ENCODE measurements at places on chromosomes 3 and 15.

GRCh38 chr3:129532261-129532660, 3.8 kb downstream of the RHO start:
- no peak for DNase-seq

DNA sequence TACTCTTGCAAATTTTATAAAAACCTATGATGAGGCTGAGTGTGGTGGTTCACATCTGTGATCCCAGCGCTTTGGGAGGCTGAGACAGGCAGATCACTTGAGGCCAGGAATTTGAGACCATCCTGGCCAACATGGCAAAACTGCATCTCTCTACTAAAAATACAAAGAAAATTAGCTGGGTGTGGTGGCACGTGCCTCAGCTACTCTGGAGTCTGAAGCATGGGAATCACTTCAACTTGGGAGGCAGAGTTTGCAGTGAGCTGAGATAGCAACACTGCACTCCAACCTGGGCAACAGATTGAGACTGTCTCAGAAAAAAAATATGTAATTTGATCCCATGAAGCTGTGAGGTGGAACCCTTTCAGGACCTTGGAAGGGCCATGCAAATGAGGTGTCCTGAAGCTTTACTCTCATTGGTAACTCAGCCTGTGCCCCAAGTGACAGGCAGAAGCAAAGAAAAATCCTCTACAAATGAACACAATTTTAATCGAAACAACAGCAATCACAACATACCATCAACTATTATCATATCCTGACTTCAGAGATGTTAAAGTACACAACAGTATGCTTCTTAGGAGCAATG, 84.6 kb upstream of the CDV3 start:
- no peak for DNase-seq

DNA sequence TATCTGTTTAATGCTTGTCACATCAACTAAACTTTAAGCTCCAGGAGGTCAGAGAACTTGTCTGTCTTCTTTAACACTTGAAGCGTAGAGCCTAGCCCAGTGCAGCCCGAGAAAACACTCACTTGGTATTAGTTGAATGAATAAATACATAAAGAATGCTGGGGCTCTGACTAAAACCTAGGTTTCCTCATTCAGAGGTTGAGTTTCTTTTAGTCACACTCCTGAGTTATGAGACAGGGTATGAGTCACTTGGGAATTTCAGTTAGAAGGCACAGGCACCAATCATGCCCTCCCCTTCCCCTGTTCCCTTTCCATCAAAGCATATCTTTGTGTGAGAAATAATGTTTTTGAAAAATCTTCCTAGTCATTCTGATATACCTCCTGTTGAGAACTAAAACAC, 589.8 kb upstream of the DPPA4 start:
- DNase-seq: no peak

DNA sequence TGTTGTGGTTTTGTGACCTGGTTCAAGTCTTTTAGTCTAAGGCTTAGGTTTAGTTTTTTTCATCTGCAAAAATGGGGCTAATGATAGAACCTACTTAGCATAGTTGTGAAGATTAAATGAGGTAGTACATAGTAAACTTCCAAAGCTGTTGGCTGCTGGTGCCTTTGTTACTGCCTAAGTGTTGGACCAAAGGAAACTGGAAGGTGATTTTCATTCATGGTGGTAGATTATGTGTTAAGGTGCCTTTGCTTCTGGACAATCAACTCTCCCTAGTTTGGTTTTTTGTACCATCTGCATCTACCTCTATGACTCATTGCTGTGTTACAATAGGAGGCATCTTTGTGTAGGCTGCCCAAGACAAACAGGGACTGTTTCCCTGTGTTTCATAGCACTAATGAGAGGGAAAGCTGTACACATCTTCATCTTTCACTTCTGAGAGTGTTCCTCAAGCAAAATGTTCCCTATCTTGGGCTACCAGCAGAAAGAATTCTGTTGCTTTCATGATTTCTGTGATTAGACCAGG, 3.2 kb downstream of the MAP2K1 start:
- no peak for DNase-seq

DNA sequence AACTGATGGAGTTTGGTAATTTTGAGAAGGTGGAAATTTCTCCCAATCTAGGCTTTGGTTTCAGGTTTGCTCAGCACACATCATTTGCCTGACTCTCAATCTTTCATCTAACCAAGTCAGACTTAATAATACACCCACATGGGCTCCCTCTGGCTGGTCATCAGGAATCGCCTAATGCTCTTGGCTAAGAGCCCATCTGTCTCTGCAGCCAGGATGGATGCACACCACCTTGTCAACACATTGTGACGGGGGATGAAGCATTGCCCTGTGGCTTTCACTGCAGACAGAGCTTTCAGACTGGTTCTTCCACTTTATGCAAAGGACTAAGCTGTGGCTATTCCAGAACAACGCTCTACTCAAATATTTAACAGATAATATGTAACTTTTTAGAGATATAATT, 3.0 kb upstream of the HDGFL3 start:
- DNase-seq: no peak

DNA sequence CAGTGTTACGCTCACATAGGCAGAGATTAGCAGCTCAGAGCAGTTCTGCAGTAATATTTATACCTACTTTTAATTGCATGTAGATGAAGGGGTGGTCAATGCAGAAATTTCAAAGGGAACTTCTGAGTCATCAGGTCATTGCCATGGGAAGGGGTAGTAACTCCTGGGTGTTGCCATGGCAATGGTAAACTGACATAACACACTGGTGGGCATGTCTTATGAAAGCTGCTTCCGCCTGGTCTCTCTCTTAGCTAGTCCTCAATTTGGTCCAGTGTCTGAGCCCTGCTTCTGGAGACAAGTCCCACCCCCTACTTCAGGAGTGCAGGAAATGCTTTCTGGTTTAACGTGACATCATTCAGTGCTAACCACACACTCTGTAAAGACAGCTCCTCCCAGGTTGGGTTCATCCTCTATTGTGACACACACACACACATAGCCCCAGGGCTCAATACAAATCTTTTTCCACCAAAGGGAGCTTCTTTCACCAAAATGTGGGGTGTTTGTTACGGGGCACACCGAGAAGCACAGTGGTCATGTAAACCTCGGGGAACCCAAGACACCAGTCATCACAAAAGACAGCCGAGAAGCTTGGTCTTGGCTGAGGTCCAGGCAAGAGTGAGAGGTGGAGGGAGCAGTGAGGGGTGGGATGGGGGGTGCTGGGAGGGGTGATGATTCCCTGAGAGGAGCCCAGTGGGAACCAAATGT, 74.5 kb downstream of the TLE3 start:
- peak; percentile 65 for DNase-seq

GRCh38 chr15:69253156-69253555, 45.6 kb upstream of the PAQR5 start:
- no peak for DNase-seq

DNA sequence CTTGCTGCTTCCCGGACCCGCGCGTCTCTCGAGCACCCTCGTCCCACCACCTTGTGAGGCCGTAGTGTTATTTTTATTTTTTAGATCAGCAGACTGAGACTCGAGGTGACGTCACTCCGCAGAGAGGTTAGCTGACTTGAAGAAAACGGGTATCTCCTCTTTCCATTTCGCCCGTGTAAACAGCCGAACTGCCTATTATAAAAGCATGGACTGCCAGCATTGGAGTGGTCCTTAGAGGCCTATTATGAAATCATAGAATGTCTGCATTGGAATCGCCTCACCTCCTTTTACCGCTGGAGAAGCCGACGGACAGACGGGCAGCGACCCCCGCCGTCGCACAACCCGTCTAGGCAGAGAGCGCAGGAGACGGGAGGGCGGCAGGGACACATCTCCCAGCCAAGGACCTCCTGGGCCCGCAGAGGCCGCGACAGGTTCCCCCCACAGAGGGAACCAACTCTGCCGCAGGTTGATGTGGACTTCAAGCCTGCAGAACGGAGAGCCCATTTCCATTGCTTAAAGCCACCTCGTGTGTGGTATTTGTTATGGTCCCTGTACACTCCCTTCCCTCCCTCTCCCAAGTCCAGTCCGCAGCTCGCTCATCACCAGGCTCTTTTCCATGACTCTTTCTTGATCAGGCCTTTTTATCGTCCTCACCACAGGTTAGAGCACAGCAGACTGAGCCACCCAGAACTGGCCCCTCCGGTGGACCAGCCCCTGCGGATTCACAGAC, 540 bp upstream of the PPP1R2 start:
- peak; percentile 81 for DNase-seq

- DNase-seq: no peak
Measured at GRCh38 chr15:48916721-48917120, 38.8 kb downstream of the EID1 start.

GRCh38 chr3:126546013-126546412, 12.7 kb downstream of the C3orf22 start:
- no peak for DNase-seq

DNA sequence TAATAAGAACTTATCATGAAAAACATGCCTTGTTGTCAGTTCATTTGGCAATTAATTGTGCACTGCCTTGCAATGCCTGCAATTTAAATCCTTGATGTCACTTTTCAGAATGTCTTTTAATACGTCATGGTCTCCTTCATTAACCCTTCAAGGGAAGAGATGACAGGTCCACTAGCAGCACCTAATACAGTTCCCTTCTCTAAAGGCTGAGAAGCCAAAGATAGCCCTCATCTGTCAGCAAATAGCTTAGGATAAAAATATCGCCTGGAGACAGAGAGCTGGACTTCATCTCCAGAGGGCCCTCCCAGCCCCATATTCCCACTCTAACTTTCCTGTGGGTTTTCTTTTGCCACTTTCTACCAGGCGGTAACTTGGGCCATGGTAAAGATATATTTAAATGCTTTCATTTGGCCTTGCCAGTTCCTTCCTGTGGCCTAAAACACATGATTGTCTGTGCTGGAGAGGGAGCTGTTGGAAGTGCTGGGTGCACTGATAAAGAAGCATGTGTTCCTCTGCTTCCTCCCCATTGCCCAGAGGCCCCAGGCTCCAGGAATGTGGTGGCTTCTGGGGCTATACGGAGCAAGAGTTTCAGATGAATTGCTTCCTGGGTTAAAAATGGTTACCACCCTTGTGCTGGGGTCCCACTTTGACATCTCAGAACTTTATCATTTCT, 76.3 kb upstream of the UMPS start:
- DNase-seq: peak; percentile 69

DNA sequence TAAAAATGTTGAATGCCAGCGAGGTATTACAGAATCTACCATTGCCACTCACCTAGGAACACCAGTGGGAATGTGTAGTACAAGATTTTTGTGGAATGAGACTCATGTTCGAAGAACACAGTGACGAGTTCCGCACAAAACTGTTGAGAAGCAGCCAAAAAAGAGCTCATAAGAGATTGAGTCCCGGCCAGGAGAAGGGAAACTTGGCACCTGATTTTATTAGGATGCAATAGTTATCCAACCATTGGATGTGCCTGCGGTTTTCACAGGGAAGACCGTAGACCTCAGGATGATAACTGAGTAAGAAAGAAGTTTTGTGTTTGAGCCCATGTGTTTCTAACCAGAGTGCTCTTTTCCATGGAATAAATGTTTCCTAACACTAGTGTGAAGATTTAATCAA, 88.9 kb downstream of the PTPRG start:
- no peak for DNase-seq

- DNase-seq: no peak
Measured at GRCh38 chr3:28151608-28152228, 89.7 kb upstream of the CMC1 start.

DNA sequence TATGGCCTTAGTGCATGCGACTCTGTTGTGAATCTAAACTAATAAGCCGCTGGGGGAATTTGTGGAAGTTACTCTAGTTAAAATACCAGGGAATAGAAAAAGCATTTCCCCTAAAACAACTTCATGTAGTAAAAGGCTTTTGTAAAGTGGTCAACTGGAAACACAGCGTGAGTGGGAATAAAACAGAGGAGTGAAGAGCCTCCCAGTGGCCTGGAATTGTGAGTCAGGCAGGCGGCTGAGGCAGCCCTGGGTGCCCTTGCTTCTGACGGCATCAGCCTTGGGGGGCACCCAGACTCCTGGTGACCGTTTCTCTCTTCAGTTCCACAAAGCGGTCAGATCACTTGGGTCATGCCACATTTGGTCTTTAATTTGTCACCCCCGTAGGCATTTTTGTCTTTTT, 108.4 kb downstream of the GHSR start:
- no peak for DNase-seq

GRCh38 chr3:160956785-160957184, 148.4 kb downstream of the B3GALNT1 start:
- DNase-seq: peak; percentile 57

DNA sequence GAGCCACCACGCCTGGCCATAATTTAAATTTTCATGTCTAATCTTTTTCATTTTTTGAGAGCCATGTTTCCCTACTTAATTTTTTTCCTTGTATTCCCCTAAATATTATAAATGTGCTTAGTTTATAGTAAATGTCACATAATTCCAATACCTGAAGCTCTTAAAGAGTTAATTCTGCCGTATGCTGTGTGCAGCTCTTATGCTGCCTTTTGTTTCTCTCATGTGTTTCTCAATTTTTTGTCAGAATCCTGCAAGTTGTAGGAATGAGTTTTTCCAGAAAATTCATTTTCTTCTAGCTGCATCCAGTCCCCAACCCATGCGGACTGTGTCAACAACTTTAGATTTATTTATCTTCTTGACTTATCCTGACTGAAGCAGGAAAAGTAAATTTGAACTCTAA, 90.9 kb upstream of the ROBO2 start:
- DNase-seq: no peak

GRCh38 chr3:171156401-171157010, 130.0 kb upstream of the SLC2A2 start:
- DNase-seq: no peak

- no peak for DNase-seq
Measured at GRCh38 chr3:23697416-23697815, 108.3 kb upstream of the UBE2E1 start.

GRCh38 chr3:160856450-160856849, 100.4 kb downstream of the PPM1L start:
- no peak for DNase-seq

DNA sequence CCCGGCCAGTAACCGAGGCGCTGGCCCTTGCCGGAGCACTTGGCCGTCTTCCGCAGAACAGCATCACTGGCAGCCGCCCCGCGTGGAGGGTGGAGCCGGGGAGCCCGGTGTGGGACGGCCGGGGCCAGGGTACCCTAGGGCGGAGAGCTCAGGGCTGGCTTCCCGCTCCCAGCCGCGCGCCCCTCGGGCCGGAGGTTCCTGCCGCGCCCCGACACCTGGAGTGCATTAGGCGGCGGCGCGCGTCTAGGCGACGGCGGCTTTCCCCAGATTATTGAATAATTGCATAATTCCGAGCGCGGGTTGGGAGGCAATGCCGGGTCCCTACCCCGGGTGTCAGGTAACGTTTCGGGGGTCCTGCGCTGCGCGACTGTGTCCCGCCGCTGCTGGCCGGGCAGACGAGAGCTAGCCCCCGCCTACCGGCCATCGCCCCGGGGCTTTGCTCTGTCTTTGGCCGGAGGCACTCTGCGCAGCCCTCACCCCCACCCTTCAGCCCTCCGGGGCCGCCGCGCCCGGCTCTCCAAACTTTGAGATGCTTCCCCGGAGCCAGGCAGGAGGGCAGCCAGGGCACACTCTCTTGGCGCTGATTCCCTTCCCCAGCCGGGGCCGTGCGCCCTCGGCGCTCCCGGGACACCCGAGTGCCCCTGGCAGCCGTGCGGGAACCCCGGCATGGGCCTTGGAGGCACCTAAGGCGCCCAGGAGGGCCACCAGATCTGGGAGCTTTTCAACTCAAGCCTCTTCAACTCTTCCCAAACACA, 749 bp downstream of the ITGA11 start:
- DNase-seq: peak; percentile 7

GRCh38 chr3:156472150-156472549, 82.8 kb downstream of the SSR3 start:
- no peak for DNase-seq

Data from common myeloid progenitor, CD34-positive (primary cell).